ENCODE measurements at places on chromosomes 4 and X.

DNA sequence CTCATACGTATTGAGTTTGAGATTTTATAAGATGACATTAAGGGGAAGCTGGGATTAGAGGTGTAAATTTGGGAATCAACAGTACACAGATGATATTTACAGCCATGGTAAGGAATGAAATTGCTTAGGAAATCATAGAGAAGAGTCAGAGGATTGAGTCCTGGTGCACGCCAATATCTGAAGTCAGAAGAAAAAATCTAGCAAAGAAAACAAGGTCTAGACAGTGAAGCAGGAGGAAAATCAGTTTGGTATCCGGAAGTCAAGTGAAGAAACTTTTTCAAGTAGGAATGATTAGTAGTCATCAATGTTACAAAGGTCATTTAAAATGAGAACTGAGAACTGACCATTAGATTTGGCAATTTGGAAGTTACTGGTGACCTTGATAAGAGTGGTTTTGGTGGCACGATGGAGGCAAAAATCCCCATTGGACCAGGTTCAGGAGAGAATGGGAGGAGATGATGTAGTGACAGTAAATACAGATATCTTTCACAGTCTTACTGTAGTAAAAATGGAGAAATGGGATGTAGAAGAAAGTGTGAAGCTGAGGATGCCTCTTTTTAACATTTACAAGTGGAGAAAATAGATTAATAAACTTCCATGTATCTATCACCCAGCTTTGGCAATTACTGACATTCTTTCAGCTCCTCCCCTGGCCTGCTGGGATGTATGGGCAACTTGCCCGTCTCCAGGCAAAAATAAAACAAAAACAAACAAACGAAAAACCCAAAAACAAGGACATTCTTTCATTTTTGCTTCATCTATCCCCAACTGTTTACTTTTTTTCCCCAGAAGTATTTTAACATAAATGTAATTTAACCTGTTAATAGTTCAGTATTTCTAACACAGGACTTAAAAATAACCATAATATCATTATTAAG lies 11.4 kb upstream of the GPR34 start:
- DNase-seq: no peak

DNA sequence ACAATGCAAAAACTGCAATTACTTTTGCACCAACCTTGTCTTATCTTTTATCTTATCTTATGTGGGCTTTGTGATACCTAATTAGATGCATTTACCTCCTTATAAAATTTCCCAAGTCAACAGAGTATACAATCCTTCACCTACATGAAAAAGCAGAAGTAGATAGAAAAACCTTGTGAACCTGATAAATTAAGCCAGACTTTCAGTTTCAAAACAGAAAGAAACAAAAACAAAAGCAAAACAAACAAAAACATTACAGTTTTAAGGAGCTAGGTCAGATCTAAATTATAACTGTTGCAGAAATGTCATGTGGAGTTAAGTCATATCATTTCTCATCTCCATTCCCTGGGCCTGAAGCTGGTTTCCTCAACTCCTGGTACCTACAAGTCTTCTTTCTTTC lies 24.9 kb upstream of the CXXC4 start:
- no peak for DNase-seq

DNA sequence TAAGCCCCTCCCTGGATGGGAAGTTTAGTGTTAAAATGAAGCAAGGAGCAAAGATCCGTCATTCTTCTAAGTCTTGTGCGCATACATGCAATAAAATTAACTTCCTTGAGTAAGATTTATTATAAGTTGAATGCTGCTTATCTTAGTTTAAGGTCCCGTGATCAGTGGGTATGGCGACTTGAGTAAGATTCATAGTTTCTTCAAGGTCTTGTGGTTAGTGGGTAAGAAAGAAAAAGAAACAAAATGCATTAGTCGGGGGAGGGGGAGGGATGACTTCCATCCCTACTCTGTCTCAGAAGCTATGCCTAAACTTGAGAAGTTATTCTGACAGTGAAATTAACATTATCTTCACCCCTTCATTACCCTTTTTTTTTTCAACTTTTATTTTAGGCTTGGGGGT lies 127.3 kb upstream of the MAGEB16 start:
- DNase-seq: no peak

DNA sequence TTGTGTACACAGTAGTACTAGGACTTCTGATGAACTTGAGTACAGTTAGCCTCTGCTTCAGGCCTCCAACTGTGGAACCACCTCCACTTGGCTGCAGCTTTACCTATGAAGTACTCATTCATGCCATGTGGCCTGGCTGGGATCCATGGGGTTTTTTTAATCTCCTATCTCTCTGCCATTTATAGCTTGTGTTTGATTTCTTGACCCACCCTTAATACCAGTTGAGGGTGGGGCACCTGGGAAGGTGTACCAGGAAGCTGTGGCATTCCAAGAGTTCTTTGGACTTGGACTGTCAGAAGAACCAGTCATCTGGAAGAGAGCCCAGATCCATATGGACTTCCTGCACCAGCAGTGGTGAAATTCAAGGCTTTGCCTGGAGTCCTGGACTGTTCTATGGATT lies 230.1 kb downstream of the SHROOM3 start:
- no peak for DNase-seq

- no peak for DNase-seq
Observed at GRCh38 chrX:79268788-79269187, 98.3 kb downstream of the ITM2A start.

GRCh38 chrX:47232803-47233332 lies at the start of gene USP11:
Gene USP11 (plus strand): TSS chrX:47233009. CDS start chrX:47233044, 35 bp downstream.
- peak; percentile 46 for DNase-seq

- no peak for DNase-seq
Observed at GRCh38 chr4:144501231-144501780, 144.7 kb upstream of the HHIP start.

DNA sequence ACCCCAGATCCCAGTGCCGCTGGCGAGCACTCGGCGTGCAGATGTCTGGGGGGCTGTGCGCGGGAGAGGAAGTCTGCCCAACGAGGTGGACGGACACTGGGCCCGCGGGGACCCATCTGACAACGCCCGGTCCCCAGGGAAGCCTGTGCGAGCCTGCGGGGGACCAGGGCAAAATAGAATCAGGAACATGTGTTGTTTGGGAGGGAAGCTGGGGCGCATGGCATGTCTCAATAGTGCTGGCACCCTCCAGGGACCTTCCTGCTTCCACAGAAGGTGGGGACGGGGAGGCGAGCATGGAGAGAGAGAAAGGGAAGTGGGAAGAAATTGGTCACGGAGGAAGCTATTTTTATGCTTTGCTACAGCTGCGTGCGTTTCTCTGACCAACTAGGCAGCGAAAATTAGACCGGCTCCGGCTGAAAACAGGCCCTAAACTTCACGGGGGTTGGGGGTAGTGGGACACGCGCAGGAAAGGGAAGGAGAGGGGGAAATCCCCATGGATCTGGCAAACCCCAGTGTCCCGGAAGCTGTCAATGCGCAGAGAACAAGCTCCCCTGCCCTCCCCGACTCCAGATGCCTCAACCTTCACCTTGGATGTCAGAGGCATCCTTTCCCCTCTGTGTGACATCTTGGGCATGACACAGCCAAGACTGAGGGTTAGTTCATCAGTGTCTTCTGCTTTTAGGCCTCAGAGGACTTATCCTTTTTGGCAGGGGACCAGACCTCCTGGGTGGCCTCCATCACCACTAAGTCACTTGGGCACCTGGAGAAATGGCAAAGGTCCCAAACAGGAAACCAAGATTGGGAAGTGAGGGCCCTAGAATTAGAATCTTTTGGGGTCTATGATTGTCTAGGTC lies 169.8 kb upstream of the BCOR start:
- DNase-seq: no peak

DNA sequence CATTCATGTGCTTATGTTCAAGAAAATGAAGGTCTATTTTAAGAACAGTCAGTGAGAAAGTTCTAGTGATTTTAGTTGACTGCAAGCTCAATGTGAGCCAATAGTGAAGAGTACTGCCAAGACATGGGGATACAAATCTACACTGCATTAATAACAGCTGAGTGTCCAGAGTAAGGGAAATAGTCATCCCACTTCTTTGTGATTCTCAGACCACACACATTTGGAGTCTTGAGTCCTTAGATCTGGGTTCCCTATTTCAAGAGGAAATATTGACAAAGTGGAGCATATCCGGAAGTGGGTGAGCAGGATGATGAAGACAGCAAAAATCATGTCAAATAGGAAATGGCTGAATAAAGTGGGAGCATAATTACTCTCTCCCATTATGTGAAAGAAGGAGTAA lies 171.1 kb downstream of the LARP7 start:
- no peak for DNase-seq

DNA sequence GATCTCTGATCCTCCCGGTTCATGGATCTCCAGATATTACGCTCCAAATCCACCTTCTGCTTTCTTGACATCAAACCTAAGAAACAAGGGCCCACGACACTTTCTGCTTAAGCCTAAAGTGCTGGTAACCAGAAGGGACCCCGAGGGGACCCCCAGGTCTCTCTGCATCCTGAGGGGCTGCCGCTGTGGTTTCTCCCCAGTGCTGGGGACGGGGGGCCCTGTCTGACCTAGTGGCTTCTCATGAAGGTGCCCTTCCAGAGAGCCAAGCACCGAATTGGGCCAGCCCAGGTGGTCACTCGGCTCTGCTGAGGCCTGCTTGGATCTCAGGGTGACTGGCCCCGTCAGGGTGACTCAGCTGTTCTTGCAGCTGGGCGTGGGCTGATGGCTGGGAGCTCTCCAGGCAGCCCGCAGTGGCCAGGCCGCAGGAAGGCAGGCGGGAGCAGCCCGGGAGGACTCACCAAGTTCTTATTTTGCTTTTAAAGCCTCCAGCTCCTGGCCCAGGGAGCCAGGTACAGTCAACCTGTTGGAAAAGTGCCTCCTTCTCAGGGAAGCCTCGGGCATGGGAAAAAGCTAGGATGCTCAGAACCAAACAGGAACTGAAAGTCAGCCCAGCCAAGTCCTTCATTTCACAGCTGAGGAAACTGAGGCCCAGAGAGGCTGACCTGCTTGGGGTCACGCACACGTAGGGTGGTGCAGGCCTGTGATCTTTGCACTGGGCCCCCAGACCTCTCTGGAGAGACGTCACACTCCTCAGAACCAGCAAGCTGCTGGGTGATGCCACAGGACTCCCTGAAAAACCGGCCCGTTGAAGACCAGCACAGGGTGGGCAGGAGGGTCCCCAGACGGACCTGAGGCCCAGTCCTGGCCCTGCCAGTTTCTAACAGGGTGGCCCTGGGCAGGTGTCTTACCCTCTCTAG lies 16.7 kb downstream of the BLOC1S4 start:
- DNase-seq: no peak

- DNase-seq: no peak
Observed at GRCh38 chr4:176150704-176151103, 44.7 kb downstream of the SPATA4 start.

DNA sequence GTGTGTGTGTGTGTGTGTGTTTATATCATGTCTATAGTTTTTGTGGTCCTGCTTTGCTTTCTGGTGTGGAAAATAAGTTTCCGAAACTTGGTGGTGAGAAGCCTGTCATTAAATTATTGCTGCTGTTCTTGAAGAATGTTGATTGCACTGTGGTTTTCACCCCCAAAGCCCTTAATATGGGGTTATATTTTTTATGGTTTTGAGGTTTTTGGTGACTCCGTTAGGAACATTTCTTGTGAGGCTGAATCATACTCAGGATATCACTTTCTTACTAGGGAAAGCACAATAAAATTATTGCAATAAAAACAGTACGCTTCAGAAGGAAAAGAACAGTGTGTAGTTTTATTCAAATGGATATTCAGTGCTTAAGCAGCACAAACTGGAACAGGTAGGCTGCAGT lies 539.1 kb upstream of the MAGEB18 start:
- DNase-seq: no peak

GRCh38 chrX:72348247-72348979 lies 42.7 kb upstream of the CITED1 start:
- no peak for DNase-seq

GRCh38 chr4:138185859-138186645 lies 56.1 kb downstream of the SLC7A11 start:
- DNase-seq: no peak

- no peak for DNase-seq
Observed at GRCh38 chr4:86055898-86056297, 304.0 kb downstream of the MAPK10 start.

- DNase-seq: no peak
Observed at GRCh38 chrX:43604753-43605152, 51.3 kb upstream of the MAOA start.

DNA sequence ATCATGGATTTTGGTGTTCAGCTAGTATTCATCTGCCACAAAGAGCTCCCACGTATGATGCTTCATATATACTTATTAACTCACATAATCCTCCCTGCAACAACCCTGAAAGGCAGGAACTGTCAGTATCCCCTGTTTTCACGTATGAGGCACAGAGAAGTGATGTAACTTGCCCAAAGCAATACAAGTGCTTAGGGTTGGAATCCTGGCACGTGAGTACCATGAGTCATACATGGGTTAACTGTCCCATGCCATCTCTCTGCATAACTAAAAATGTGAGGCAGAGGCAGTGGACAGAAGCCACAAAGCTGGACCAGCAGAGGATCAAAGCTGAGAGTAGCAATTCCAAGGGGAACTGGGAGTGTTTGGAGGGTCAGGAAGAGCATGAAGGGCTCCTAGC lies 35.7 kb upstream of the EGFL6 start:
- DNase-seq: no peak

DNA sequence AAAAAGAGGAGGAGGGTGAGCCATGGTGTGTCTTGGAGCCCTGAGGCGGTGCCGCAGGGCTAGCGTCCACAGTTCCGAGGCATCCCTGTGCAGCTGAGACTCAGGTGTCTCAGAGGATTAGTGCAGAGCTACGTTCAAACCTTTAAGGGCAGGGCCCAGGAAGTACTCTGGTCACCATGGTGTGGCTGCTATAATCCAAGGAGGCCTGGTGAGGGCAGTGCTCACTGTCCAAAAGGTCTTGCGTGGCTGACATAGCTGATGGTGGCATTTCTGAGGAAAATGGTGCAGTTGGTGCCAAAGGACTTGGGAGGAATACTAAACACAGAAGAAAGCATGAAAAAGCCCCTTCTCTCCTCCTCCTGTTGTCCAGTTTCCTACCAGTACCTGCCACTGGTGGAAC lies 146.9 kb downstream of the DCHS2 start:
- no peak for DNase-seq

- DNase-seq: no peak
Observed at GRCh38 chr4:3136454-3136853, 62.0 kb downstream of the HTT start.

GRCh38 chrX:47202316-47202715 lies 8.7 kb downstream of the UBA1 start:
- no peak for DNase-seq

GRCh38 chrX:13147733-13148132 lies 103.3 kb upstream of the FAM9C start:
- DNase-seq: no peak

DNA sequence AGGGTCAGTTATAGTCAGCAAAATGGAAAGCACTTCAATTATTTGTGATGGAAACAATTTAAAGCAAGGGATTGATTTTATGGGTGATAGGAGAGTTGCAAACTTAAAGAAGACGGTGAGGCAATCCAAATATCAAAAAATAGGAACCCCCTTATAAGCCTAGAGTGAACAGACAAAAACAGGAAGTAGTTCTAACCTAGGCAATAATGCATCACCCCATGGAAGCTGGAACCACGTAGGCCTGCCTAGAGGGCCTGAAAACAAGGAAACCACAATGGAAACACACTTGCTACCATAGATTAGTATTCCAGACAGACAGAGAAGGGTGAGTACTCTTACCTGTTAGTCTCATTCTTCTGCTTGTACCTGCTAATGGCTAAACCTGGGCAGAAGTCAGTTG lies 13.5 kb upstream of the GK2 start:
- no peak for DNase-seq

All from NCI-H1105 treated with DMSO at 0.1 percent for 48 hours (cell line).